ENCODE measurements at places on chromosomes 4 and X.

DNA sequence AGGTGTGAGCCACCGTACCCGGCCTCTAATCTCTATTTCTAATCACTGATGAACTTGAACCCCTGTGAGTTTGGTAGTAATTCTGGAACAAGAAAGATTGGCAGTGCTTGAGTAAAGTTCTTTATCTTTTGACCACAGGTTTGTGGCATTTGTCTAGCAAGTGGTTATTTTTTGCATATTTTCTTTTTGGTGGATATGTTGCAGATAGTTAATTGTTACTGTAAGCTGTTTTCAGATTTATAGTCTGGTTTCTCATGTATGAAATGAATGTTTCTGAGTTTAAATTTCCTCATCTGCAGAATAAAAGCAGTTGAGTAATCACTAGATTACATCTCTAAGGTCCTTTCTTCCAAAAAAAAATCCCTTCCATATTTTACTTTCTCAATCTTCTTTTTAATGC lies 105.2 kb downstream of the GASK1B start:
- DNase-seq = no peak

- DNase-seq = no peak
Measured at GRCh38 chrX:31649201-31649600, 577.4 kb upstream of the FTHL17 start.

DNA sequence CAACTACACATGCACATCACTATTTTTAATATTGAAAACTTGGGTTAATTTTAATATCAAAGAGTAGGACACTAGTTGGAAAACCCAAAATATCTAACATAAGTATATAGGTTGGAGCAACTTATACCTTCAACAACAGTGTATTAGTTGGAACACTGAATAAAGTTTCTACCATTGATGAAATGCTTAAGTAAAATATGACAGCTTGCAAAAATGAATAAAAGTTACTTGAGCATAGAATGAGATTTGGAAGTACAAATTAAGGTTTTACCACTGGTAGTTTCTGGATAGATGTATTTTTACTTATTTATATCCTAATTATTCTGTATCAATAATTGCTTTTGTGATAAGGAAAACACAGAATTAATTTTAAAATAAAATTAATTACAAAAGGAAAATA lies 1079.6 kb downstream of the ADGRL3 start:
- no peak for DNase-seq

DNA sequence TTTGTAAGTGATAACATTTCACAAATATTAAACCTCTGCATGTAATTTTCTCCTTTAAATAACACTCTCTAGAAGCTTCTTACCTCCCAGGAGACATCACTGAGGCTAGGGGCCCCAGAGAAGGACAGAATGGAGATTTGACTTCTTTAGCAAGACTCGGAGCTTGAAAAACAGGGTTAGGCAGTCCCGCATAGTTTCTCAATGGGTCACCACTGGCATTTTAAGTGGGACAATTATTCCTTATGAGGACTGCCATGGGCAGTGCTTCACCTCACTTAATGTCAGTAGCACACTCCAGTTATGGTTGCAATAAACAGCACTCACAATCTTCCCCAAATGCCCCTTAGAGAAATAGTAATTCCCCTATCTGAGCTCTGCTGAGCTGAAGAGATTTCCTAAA lies 66.7 kb upstream of the NOCT start:
- no peak for DNase-seq

DNA sequence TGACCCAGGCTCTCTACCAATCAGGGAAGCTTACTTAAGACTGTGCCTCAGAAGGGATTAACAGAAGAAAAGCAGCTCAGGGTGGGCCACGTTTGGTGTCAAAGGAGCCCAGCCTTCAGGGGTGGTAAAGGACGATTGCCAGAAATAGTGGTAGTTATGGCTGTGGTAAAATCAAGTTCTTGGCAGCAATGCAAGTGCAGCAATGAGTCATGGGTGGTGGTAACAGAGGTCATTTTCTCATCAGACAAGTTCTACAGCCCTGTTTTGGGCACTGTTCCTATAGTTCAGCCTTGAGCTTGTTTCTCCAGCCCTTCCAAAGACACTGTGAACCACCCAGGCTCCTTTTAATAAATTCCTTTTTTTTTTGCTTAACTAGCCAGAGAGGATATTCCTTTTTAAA lies 120.3 kb downstream of the EFHC2 start:
- no peak for DNase-seq

- DNase-seq = peak; percentile 9
Measured at GRCh38 chr4:145936997-145937901, 1.4 kb downstream of the ZNF827 start.

DNA sequence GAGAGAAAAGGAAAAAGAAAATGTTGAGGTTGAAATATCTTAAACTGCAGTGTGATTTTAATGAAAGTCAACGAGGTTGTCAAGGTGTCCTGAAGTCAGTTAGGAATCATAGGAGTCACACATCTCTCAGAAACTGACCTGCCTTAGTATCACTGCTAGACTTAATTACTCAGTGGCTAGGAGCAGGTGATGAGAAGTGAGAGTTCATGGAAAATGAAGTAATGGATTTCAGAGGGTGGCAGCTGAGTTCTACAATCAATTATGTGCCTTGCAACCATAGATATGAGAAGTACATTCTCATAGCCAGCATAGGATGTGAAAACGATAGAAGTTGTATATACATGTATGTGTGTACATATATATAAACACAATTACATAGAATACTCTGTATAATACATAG lies 1269.7 kb downstream of the FSTL5 start:
- DNase-seq = no peak

GRCh38 chrX:132489578-132490419 lies 961 bp upstream of the MBNL3 start:
- no peak for DNase-seq

DNA sequence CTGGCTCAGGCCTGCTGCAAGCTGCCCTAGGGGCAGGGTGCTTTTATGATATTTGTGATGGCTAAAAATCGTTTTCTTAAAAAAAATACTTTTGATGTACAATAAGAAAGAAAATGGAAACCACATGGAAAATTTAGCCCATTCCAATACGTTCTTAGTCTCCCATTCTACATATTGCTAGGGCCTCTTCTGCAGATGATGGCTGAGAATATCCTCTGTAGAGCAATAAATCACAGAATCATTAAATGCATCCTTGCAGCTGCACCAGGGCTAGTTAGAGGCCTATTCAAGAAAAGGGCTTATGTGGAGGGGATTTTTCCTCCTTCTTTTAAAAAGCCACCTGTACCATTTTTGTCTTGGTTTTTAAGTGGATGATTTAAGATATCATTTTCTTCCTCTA lies 97.6 kb upstream of the C1GALT1C1 start:
- DNase-seq = no peak

DNA sequence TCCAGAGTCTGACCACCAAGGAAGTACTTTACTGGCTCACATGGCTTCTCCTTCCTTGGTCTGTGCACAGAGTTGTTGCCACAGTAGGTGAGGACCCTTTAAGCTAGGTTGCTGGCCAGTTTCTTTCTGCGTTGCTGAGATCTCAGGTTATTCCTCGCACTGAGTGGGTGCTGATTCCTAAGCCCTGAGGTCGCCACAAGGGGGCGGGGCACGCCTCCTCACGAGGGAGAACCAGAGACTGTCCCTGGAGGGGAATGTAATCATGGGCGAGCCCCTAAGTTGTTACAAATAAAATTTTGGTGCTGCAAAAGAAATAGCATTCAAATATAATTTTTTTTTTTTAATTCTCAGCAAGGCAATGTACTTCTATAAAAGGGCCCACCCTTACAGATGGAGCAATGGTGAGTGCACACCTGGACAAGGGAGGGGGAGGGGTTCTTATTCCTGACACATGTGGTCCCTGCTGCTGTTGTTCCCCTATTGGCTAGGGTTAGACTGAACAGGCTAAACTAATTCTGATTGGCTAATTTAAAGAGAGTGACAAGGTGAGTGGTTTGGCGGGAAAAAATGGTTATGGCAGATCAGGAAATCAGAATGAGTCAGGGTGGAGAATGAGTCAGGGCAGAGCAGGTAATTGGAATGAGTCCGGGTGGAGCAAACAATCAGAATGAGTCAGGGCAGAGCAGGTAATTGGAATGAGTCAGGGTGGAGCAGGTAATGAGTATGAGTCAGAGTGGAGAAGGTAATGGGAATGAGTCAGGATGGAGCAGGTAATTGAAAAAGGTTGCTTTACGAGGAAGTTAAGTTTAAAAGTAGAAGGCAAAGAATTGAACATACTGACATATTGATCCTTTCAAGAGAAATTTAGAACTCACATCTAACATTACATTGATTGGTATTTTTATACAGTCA lies 107.5 kb downstream of the VSIG4 start:
- DNase-seq = no peak

DNA sequence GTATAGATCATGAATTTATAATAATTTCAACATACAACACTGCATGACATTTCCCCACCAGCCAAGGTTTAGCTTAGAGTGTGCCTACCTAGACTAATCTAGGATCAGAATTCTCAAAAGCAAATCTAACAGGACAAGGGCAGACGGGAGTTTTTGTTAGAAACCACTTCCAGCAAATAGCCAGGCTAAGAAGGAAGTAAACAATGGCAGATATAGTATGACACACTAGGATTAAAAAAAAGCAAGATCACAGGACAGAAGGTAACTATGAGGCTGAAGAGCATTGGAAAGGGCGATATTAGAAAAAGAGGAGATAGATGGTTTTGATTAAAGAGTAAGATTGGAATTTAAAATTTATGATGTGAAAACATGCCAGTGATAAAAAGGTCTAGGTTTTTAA lies 124.8 kb downstream of the LRBA start:
- DNase-seq = no peak

GRCh38 chr4:78145622-78146021 lies 88.5 kb downstream of the FRAS1 start:
- no peak for DNase-seq

DNA sequence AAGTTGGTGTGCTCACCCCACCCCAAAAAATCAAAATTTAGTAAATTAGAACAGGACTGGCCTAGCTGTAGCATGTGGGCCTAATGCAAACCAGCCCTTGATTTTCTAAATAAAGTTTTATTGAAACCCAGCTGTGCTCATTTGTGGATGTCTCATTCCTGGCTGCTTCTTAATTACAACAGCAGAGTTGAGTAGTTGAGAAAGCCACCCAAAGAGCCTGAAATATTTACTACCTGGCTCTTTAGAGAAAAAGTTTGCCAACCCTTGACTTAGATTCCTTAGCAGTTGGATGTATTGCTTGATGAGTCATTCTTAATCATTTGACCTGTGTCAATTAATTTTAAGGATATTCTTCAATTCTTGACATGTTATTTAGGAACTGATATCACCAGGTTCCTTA lies 168.3 kb upstream of the PUDP start:
- DNase-seq = no peak
